T follicular helper cell (primary cell): ENCODE measurements at places on chromosomes 6 and 20.

GRCh38 chr20:38387953-38388352 is 41.7 kb downstream of the LBP start:
- no peak for DNase-seq

- no peak for DNase-seq
These were observed 97.3 kb downstream of the CDKAL1 start for GRCh38 chr6:20631549-20631924.

DNA sequence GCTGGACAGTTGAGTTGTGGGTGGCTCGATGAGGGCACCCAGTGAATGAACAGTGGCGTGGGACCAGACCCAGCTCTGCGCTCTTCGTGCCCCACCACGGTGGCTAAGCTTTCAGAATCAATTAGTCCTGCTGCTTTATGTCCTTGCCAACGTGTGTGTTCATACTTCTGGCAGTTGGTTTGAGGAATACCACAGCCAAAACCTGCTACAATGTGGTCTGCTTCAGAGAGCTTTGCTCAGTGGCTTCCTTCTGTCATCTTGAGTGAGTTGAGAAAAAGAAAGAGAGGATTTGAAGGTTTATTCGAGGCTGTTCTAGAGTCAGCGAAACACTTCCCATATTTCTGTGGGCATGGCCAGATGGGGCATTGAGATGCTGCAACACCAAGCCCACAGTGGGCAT is 39.5 kb upstream of the SLC22A2 start:
- no peak for DNase-seq

GRCh38 chr6:91654357-91654756 is 1067.5 kb upstream of the MAP3K7 start:
- no peak for DNase-seq

DNA sequence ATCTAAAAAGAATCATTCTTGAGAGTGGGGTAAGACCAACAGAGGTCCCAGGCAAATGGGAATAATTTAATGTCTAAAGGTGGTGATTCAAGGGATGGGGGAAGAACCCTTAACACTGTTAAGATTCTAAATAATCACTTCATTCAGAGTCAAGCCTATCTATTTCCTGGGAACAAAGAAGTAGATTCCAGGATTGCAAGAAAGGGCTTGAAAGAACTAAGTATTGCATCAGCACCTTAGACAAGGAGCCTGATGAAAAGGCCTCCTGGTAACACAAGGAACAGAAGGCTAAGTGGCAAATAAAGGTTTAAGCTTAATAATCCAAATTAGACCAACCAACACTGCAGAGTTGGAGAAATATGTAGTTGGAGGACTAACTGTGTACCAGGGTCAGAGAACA is 620.7 kb upstream of the BTBD3 start:
- no peak for DNase-seq

DNA sequence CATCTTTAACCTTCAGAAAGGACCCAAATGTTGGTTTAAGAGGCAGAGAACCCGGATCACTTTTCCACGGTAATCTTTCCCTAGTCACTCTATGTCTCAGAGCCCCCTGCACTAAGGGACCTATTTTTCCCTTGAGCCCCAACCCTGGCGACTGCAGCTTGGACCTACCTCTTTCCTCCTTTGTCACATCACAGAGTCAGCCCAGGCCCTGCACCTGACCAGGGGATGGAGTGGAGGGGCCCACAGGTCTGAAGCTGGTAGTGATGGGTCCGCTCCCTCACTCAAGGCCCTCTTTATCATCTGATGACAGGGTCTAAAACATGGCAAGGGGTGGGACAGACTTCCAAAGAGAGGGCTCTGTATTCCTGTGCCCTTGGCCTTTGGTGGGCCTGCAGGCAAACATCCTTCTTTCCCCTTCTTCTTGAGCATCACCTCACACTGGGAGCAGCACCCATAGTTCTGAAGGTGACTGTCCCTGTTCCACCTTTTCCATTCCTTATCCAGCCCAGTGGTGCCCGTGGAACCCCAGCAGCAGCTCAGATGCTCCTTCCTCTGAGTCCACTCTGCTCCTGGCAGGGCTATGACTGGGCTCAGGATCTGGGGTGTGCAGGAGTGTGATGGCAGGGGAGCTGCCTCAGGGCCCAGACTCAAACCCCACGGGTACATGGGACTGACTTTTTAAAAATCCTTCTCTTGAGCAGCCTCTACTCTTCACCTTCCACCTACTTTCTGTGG is 6.3 kb downstream of the RAET1L start:
- DNase-seq = no peak

GRCh38 chr6:38114976-38115625 is 295.6 kb downstream of the ZFAND3 start:
- no peak for DNase-seq

GRCh38 chr6:72620871-72621290 is 983 bp upstream of the KCNQ5 start:
- DNase-seq = no peak

- no peak for DNase-seq
These were observed 28.9 kb downstream of the PSMB9 start for GRCh38 chr6:32882879-32883250.

GRCh38 chr6:143401636-143402370 is 48.7 kb downstream of the ADAT2 start:
- DNase-seq = no peak

- no peak for DNase-seq
These were observed 135.1 kb downstream of the CEP57L1 start for GRCh38 chr6:109230453-109230852.

- DNase-seq = no peak
These were observed 314.7 kb upstream of the CNR1 start for GRCh38 chr6:88480816-88481215.

DNA sequence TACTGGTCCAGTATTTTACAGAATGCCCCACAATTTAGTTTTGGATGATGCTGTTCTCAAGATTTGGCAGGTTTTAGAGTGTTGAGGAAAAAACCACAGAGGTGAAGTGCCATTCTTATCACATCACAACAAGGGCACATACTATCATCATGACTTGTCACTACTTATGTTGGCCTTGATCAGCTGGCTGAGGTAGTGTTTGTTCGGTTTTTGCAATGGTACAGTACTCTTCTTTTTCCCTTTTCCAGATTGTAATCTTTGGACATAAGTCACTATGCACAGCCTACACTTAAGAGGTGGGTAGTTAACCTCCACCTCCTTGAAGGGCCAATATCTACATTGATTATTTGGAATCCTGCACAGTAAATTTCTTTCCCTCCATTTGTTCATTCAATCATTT is 8.8 kb downstream of the TENT5A start:
- no peak for DNase-seq

DNA sequence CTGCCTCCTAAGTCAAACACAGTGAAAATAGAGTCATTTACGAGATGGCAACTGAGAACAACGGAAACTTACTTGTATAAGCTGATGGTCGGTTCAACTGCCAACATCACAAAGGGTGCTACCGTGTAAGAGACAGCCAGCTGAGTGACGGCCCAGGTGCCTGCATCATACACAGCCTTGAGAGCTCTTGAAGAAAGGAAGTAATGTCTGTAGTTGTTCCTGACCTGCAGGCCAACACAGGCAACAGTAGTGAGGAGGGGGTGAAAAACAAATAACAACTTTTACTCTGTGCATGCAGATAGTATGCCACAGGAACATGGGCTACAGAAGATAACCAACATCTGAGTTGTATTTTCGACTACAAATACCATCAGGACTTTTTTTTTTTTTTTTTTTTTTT is 102.7 kb downstream of the MBOAT1 start:
- DNase-seq = no peak

DNA sequence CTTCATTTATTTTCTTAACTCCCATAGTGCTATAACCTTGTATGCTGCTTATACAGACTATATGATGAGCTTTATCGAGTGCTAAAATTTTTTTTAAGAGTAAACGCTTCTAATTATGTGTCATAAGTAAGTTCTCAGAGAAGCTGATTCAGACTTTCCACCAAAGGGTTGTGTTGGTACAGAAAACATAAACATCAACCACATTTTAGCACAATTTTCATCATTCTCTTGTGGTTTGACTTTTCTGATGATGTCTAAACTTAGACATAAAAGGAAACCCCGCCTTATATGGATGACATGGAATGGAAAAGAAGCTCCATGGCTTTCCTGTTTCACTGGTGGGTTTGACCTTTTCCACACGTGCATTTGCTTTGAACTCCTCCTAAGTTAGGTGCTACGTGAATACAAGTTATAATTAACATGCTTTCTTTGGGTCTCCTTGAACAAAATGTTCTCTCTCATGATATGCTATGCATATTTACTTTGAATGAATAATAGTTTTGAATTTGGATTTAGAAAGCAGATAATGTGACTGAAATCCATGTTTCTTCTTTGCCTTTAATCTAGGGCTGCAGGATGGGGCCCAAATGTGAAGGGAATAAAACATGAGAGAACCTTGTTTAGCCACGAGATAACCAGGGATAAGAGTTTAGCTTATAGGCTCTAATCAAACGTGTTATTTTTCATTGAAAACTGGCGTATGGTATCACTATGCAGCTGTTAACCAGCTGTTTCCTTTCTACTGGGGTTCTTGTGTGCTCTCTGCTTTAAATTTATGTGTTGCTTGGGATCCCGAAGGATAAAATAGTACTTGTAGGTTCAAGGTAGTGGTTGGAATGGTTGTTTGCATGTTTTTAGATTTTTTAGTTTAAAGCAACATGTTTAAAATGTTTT is 127.1 kb upstream of the AHI1 start:
- DNase-seq = no peak

GRCh38 chr20:36859282-36859555 is 16.7 kb upstream of the TLDC2 start:
- DNase-seq = no peak

GRCh38 chr6:55833284-55833683 is 42.1 kb downstream of the BMP5 start:
- no peak for DNase-seq

DNA sequence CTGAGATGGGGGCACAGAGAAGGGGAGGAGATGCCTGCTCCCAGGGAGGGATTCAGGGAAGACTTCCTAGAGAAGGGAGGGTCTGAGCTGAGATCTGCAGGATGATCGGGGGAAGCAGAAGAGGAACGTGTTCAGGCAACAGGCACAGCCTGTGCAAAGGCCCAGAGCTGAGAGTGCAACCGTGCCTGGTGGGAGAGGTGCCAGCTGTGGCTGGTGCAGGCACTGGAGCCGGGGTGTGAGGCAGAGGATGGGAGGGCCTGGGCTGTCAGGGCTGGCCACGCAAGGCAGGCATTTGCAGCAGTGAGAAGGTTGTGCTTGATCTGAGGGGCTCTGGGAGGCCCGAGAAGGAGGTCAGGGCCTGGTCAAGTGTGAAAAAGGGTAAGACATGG is 27.7 kb downstream of the PTGIS start:
- no peak for DNase-seq

DNA sequence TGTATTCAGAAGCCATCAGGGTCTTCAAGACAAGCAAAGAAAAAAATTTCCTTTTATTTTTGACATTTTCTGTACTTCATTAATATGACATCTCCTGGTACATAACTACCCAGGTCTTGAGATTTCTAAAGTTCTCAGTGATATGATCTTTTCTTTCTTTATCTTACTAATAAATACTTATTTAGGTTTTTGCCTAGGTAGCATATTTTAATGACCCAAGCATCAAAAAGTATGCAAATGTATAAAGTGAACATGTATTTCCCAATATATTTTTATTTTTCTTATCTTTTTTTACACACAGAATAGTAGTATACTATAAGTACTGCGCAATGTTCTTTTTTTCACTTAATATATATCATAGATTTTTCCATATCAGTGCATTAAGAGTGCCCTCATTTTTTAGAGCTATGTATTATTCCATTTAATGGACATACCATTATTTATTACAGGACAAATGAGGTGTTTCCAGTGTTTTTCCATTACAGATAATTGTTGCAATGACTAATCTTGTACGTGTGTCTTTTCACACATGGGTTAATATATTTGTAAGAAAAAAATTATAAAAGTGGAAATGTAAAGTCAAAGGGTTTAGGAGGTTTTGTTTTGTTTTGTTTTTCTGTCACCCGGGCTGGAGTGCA is 107.0 kb downstream of the KCNQ5 start:
- DNase-seq = no peak

- no peak for DNase-seq
These were observed 209.3 kb upstream of the TAB2 start for GRCh38 chr6:149108038-149108748.

DNA sequence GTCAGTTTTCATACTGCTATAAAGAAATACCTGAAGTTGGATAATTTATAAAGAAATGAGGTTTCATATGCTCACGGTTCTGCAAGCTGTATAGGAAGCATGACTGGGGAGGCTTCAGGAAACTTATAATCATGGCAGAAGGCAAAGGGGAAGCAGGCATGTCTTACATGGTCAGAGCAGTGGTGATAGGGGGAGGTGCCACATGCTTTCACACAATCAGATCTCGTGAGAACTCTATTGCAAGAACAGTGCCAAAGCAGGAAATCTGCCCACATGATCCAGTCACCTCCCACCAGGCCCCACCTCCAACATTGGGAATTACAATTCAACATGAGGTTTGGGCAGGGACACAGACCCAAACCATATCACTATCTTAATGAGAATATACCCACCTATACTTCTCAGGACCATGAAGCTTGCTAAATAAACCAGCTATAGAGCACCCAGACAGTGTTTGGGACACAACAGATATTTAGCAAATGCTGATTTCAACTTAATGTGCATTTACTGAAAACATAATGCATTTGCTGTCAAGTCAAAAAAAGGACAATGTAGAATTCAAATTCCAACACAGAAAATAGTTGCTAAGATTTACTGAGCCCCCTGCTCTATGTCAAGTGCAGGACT is 63.8 kb downstream of the TNFRSF21 start:
- DNase-seq = no peak

DNA sequence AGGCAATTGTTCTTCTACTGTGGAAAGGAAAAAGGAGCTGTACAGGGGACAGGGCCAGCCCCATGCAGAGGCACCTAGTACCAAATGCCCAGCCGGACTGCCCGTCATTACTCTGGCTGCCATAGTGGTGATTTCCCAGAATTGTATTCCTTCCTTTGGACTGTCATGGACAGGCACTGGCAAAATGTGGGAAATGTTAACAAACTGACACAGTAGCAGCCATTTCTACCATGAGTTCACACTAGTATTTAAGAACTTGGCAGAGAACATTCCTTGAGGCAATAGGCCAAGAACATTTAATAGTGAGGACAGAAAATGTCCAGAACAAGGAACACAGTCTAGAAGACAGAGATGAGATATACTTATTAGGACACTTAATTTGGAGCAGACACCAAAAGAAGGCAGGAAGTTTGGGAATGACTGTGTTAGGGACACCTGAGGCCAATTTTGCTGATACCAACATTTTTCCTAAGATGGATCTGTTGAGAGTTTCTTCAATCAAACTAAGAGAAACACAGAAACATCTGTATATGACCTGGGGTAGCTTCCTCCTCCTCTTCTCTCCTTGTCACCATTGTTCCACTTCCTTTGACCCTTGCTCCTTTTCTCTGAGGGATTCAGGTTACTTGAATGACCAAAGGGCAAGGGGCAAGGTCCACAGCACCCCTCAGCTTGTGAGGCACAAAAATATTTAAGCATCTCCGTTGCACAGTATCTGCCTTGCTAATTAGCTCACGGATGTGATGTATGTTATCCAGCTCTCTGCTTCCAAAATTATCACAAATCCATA is 14.9 kb downstream of the ADTRP start:
- DNase-seq = no peak
